ENCODE measurements at places on chromosomes 2 and 18.

DNA sequence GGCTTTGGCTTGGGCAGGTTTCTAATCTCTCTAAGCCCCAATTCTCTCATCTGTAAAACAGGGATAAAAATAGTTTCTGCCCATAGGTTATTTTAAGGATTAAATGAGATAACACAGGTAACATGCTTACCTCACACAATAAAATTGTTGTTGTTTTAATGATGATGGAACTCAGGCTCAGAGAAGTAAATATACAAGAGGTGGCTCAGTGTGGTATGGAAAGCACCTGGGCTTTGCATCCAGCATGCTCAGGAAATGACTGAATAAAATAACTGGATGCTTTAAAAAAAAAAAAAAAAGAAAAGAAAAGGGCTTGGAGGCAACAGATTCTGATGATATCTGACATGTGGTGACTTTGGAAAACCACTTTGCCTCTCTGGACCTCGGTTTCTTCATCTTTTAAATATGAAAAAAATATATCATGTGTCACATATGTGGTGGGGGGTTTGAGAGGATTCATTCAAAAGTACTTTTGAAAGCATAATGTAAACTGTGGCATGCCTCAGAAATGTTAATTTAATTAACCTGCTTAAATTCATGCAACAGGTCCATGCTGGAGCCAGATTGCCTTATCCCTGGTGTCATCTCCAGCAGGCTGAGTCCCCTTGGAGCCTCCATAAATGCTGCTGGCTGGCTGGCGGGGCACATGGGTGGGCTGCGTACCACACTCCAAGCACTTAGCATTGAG is 112.8 kb upstream of the CDC42EP3 start:
- DNase-seq = no peak

- no peak for DNase-seq
Observed at GRCh38 chr2:121875585-121876185, 120.2 kb downstream of the TSN start.

DNA sequence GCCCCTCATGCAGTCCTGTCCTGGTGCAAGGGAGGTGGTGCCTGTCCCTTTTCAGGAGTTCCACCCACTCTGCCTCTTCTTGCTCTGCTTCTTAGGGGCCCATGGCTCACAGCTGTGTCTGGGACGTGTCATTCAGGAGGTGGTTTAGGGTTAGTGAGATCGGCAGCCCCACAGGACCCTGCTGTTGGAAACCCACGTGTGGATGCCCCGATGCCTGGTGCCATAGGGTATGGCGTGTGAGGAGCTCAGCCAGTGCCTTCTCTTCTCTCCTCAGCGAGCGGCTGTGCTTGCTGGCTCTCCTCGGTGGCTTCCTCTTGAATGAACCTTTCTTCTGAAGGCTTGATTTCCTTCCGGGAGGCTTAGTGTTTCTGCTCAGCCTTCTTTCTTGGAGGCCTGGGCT is 55.2 kb downstream of the LDLRAD4 start:
- no peak for DNase-seq

GRCh38 chr2:165055082-165055851 is 99.9 kb upstream of the SLC38A11 start:
- DNase-seq = no peak

DNA sequence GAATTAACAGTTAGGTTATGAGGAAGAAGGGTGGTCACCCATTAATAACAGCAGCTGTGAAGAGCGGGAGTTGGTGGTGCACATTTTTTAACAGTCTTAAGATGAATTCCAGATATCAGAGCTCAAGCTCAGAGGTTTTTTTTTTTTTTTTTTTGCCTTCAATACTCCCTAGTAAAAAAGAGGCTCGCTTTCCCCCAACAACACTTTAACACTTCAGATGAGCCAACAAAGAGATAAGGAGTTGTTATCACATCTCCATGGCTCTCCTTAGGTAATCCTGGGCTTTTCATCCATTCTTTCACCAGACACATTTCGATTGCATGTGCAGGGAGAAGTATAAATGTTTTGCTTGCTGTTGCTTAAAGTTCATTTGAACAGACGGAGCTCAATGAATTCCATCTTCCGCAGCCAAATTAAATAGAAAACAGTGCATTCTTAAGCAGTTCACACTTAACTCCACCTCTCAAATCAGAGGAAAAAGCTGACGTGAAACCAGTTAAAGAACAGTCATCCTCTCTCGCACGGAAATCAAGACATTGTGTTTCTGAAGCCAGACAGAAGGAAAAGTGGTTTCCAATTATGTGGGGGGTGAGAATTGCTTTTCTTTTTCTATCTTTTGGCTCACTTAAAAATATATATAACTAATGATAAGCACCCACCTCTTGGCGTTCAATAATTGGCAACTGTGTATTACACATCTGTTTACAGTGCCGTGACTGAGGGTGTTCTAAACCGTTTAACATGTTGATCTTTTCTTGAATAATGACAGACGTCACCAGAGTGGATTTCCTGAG is 118.2 kb downstream of the ZNF521 start:
- DNase-seq = no peak

DNA sequence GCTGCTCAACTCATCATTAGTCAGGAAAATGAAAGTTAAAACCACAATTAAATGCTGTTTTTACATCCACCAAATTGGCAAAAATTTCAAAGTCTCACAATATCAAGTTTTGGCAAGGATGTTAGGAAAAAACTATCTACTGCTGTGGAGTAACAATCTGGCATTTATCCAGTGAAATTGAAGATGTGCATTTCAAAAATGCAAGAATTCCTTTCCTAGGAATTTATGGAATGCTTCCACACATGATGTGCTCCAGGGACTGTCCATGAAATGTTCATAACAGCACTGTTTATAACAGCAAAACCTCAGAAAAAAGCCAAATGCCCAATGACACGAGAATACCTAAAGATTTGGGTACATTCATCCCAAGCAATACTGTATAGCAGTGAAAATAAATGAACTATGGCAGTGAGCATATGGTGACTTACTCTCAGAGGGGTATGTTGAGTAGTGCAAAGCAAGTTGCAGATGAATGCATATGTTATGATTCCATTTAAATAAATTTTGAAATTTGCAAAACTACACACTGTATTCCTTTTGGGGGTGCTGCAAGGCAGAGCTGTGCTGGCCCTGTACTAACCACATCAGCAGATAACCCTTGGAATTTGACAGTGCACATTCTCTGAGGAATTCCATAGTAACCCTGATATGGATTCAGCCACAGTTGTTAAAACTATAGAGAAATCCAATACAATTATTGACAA is 41.3 kb upstream of the GYPC start:
- DNase-seq = no peak

GRCh38 chr18:3924455-3924854 is 474.5 kb downstream of the TGIF1 start:
- DNase-seq = no peak

DNA sequence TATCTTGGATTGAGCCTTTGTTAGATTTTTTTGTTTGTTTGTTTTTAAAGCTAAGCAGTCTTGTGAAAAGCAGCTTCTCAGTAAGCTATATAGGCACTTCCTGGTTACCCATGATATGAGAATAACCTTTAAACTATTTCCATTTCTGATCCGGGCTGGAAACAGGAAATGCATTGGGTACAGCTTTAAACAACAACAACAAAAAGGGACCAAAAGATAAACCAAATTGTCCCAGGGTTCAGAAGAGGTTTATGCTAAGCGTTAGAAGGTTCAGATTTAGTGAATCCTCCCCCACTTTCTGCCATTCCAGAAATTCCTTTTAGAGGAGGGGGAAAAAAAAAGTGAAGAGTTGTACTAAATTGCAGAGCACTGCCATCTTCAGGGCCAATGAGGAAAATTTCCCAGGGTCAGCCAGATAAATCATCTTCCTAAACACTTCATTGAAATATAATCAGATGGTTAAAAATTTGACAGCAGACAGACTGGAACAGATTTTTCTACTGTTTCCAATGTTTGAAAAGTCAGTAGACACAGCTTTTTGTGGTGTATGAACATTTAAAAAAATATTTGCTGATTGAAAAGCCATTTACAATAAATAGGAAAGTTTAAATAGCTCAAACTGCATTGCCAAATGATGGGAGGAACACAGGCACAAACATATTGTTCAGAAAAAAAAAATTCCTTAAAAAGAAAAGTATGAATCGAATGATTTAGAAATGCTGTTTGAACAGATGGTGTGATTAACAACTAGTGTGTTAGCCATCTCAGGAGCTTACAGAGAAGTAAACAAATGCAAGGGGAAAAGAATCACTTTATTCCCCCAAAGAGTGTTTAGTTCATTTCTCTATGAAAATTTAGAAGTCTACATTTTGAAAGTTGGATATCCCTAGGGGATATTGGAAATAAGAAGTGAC is 189.9 kb upstream of the TANK start:
- DNase-seq = no peak

DNA sequence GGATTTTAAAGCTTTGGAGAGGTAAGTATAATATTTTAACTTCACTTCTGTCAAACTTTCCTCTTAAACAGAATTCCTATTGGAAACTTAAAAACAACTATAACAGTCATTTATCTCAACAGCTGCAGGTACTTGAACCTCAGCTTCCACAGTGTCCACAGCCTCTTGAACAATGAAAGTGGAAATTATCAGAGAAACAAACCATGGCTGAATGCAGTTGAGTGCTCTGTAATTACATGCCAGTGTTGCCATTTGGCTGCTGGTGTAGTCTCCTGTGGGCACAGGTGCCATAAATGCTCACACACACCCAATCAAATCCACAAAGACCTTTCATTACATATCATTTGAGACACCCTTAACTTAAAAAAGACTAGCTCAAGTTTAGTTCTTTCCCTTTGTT is 125.1 kb downstream of the CPS1 start:
- no peak for DNase-seq

GRCh38 chr2:198807131-198807530 is 650.6 kb downstream of the SATB2 start:
- no peak for DNase-seq

GRCh38 chr2:44055664-44056063 is 59.9 kb upstream of the LRPPRC start:
- no peak for DNase-seq

DNA sequence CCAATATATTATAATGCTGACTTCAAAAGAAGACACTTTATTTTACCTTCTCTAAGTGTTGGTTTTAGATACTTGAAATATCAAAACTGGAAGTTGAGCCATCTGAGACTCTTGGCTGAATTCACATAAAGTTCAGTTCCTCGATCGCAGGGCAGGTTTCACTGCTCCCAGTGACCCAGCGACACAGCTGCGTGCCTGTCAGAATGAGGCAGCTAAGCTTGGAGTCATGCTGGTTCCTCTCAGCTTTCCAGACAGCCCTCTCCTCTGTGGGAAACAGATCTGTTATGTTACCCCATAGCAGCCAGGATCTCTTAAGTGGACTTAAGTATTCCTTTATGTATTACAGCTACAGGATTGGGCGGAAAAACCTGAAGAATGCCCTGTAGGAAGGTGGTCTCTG is 142.8 kb upstream of the ALPP start:
- DNase-seq = no peak

DNA sequence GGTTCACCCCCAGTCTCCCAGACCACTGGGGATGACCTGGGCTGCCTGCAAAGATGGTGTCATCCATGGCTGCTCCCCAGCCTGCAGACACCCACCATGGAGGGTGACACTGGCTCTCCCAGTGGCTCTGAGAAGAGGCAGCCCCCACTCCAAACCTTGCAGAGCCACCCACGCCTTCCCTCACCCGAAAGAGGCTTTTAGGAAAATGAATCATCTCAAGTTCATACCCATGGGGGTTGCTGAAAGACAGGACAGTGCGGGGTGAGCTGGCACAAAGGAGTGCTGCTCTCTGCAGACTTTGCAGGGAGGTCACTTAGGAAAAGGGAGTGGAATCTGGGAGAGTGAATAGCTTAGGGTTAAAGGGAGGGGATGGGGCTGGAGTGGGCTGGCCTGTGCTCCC is 36.4 kb downstream of the MPHOSPH10 start:
- no peak for DNase-seq

GRCh38 chr2:73101626-73102256 is 11.0 kb downstream of the RAB11FIP5 start:
- no peak for DNase-seq

GRCh38 chr2:228839421-228839876 is 431.6 kb downstream of the PID1 start:
- no peak for DNase-seq

- no peak for DNase-seq
Observed at GRCh38 chr2:136306836-136307235, 188.9 kb upstream of the CXCR4 start.

GRCh38 chr2:72972352-72973136 is 55.2 kb downstream of the EMX1 start:
- DNase-seq = no peak

GRCh38 chr2:201574766-201575165 is 68.5 kb downstream of the TMEM237 start:
- DNase-seq = no peak

DNA sequence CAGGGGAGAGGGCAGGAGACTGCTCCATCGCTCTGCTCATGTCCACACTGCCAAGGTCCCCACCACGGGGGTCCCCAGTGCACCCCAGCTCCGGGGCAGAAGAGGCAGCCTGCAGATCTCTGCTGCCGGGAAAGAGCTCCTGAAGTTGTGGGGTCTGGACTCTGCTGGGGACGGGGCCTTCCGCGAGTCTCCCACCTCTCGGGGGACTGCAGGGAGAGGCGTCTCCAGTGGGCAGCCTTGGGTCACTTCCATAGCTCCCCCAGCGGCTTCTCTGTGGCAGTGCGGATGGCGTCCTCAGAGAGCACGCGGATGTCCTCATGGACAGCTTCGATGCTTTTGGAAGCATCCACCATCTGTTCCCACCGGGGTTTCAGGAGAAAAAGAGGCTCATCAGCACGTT is 10.7 kb downstream of the DTYMK start:
- DNase-seq = no peak

DNA sequence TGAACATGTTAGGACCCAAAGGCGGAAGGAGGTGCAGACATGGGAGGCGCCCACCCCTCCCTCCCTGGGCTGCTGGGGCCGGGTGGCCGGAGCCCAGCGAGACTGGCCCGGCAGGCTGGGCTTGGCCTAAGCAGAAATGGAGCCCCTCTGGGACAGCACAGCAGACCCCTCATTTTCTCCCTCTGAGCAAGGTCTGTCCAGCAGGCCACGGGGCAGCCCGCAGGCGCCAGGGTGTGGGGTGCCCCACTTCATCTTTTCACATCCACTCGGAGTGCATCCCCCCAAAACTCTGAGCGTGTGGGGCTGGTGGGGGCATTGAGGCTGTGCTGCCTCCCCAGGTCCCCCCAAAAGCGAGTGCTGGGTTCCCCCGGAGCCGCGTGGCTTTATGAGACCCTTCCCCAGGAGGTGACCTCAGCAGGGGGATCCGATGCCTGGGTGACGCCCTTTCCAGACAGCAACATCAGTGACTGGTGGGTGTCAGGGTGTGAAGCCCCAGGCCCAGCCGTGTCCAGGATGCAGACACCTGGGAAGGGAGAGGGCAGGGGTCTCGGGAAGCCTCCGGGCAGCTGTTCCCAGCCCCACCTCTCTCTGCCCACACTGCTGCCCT is 36.7 kb upstream of the GPC1 start:
- no peak for DNase-seq
